Brain microvascular endothelial cell (primary cell): ENCODE measurements at places on chromosomes 16 and 17.

DNA sequence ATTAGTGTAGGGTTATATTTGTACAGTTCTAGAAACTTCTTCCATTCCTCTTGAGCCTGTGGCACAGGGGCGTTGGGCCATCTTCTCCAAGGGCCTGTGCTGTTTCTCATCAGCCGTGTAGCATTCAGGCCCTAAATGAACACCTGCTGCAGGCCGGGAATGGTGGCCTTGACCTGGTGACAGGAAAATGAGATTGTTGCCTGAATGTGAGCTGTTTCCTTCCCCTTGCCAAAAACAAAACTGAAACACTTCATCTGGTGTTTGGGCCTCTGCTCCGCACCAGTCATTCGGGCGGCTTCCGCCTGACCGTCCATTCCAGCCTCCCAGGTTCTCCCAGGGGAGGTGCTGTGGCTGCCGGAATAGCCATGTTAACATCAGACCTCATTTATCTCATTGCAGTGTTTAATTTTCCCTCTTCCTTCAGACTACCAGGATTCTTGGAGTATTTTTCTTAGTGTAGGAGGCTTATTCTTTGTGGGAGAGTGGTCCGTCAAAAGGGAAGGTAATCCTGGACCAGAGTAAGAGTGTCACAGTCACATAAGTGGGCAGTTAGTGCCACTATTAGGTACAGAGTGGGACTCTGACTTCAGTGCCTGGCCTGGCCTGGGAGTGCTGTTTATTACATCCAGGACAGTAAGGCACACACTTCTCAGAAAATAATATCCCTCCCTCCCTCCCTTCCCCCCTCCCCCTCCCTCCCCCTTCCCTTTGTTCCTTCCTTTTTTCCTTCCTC lies 61.9 kb downstream of the WWP2 start:
- no peak for DNase-seq

- DNase-seq: no peak
Observed at GRCh38 chr17:51354936-51355335, 94.6 kb downstream of the UTP18 start.

DNA sequence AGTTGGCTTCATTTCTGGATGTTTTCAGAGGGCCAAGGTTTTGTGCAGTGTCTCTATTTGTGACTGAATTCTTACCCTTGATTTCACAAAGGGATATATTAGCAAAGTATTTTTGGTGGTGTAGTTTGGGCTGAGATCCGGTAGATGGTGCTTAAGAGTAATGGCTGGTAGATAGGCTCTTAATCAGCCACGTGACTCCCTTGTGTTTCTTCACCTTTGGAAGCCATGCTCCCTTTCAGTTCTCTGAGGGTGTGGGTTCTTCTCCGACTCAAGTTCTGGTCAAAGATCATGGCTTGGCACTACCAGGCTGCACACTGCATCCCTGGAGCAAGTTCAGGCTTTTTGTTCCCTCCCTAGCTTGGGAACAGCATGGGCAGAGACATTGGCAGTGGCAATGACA lies 887.3 kb downstream of the CDH8 start:
- no peak for DNase-seq

GRCh38 chr16:85798901-85799496 lies 345 bp downstream of the EMC8 start:
- DNase-seq: no peak

GRCh38 chr17:41655611-41656111 lies 31.3 kb upstream of the KRT17 start:
- no peak for DNase-seq

DNA sequence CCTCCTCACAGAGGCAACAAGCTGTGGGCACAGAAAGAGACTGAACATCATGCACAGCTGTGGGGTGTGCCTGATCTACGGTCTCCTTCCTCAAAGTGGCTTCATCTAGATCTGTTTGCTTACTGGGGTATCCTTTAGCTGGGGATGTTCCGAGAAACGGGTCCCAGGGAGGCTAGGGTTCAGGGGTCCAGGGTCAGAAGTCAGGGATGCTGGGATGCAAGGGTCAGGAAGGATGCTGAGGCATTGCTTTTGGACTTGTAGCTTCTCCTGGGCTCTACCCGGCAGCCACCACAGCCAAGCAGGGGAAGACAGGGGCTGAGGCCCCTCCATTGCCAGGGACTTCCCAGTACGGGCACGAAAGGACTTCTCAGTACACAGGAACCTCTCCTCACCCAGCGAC lies 6.6 kb downstream of the CD300LG start:
- no peak for DNase-seq

DNA sequence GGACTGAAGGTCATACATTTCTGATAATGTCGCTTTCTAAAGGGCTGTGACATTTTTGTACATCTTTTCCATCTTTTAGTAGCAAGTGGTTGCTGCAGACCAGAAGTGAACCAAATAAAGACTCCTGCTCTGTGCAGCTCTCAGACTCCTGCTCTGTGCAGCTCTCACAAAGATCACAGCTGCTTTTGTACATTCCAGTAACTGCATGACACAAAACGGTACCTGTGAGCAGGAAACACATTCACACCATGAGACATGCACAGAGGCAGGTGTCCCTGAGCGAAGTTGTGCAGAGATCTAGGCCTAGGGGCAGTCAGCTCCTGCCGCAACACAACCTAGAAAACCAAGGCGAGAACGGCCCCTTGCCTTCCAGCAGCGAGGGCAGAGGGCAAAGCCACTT lies 67.5 kb downstream of the KLHDC4 start:
- DNase-seq: no peak

- DNase-seq: no peak
Observed at GRCh38 chr16:50367777-50368409, 895 bp downstream of the BRD7 start.

DNA sequence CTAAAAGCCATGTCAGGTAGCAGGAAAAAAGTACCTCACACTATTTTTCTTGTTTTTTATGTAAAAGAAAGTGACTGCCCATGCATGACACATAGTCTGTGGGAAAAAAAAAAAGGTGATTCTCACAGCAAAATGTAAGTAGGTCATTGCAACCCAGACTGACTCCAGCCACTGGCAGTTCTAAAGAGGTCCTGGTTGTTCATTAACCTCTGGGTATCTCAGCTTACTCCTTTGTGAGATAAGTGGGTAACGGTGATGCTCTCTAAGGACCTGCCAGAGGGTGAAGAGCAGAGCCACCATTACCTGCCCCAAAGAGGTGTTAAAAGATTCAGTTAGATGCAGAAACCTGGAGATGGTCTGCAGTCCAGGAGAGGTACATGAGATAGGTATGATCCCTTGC lies 531.9 kb downstream of the GRIN2A start:
- no peak for DNase-seq

DNA sequence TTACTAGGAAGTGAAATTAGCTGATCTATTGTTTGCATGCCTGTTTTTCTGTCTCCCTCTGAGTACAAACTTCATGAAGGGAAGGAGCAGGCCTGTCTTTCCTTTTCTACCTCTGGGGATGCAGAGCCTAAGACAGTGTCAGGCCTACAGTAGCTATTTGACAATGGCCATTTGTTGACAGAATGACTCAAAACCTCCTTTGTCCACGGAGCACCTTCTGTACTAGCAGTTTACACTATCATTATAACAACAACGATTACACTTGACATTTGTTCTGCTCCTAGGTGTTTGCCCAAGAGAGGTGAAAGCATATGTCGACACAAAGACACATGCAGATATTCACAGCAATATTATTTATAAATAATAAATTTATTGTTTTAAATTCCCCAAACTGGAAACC lies 132.3 kb upstream of the IRX3 start:
- DNase-seq: no peak

GRCh38 chr17:19386974-19387920 lies at the start of gene MFAP4:
Gene MFAP4, minus strand, starts transcription at chr17:19387190. Its CDS starts 35 bp downstream, at chr17:19387155.
- peak; percentile 56 for DNase-seq

GRCh38 chr16:2339521-2340484 lies 725 bp downstream of the ABCA3 start:
- no peak for DNase-seq

DNA sequence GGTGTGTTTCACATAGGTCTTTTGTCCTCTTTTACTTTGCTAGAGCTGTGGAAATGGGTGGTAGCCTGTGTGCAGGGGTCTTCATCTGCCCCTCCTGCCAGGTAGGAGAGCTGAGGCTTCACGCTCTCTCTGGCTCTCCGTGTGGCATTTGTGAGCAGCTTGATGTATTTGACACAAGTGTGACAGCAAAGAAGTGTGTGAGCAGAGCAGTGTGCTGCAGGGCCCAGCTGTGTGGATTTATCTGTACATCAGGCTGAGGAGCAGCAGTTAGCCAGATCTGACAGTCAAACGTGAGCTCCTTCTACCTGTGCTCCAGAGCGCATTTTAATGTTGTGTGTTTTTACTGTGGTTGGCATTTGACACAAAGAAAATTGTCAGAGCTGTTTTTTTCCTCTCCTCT lies 101.8 kb downstream of the FTO start:
- DNase-seq: no peak

DNA sequence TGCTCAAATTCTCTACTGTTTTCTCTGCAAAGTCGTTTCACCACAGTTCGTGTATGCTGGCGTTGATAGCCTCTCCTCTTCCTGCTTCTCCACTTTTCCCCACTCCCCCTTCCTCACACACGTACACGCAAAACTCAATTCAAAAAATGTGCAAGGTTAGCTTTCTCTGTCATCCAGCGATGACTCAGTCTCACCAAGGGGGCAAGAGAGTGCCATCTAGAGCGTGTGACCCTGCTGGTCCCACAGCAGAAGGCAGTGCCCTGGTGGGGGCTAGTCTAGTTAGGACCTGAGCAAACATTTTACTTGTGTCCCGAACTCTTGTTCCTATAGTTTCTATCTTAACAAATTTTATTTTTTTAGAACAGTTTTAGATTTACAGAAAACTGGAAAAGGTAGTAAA lies 121.2 kb upstream of the CHMP6 start:
- DNase-seq: peak; percentile 24

DNA sequence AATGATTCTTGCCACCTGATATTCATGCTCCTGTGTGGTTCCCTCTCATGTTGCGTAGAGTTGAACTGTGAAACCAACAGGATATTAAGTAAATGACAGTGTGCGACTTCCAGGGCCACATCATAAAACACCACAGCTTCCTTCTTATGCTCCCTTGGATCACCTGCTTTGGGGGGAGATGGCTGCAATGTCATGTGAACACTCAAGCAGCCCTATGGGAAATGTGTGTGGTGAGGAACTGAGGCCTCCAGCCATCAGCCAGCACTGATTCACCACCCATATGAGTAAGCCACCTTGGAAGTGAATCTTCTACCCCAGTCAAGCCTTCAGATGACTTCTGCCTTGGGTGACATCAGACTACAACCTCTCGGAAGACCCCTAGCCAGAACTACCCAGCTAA lies 427.5 kb downstream of the UTP18 start:
- no peak for DNase-seq

GRCh38 chr16:6853565-6853964 lies 479.1 kb upstream of the RBFOX1 start:
- no peak for DNase-seq

DNA sequence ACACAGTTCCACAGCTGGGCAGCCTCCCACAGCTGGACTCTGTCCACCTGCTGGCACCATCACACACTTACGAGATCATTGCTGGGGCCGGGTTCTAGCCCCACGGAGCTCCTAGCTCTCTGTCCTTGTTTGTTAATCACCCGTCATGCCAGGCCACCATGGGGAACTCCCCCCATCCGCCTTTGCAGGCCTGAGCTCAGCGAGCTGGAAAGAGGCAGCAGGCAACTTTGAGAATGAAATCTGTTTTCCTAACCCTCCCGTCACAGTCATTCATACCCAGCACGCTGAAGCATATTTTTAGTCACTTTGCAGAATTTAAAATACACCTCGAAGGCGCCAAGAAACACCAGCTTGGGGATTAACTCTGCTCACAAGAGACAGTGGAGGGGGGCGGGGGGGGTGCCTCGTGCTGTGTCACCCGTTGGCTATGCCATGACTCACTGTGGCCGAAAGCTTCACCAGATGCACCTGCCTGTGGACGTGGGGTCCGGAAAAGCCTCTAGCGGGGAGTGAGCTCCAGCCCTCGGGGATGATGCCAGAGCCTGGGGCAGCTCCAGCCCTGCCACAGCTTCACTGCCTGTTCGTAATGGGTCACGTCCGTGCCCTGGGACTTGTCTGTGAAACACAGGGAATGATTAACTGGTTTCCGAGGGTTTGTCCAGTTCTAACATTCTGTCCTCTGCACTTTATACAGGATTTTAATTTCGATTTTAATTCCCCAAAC lies 1.4 kb upstream of the SPNS2 start:
- no peak for DNase-seq

DNA sequence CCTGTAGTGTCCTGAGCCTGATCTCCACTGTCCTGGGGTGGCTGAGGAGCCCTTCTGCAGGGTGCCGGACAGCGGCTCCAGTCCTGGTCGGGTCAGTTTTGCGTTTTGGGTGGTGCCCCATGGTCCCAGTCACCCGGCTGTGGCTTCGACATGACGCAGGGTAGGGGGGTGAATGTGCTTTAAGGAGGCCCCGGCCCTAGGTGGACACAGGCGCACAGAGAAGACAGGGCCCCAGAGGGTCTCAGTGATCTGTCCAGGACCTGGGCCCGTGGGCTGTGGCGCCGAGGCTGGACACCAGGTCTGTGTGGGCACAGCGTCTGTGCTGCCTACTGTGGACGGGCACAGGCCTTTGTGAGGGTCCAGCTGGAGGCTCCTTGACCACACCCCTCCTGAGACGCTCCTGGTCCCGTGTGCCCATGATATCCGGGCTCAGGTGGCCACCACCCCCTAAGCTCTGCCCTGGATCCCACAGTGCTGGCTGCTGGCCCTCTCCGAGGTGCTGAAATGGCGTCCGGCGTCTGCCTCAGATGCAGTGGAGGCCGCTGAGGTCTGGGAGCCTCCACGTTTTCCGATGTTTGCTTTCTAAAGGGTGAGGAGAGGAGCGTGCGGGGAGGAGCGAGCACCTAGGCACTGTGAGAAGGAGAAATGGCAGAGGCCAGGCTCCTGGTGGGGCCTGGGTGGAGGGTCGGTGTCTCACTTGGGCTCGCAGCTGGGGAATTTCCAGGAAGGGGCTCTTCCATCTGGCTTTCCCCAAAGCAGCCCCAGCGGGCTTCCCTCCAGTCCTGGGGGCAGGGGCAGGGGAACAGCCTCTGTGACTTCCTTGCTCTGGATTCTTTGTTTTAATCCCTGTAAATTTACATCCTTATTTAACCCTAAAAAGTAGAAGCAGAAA lies 56.1 kb upstream of the ACSF3 start:
- peak; percentile 9 for DNase-seq

DNA sequence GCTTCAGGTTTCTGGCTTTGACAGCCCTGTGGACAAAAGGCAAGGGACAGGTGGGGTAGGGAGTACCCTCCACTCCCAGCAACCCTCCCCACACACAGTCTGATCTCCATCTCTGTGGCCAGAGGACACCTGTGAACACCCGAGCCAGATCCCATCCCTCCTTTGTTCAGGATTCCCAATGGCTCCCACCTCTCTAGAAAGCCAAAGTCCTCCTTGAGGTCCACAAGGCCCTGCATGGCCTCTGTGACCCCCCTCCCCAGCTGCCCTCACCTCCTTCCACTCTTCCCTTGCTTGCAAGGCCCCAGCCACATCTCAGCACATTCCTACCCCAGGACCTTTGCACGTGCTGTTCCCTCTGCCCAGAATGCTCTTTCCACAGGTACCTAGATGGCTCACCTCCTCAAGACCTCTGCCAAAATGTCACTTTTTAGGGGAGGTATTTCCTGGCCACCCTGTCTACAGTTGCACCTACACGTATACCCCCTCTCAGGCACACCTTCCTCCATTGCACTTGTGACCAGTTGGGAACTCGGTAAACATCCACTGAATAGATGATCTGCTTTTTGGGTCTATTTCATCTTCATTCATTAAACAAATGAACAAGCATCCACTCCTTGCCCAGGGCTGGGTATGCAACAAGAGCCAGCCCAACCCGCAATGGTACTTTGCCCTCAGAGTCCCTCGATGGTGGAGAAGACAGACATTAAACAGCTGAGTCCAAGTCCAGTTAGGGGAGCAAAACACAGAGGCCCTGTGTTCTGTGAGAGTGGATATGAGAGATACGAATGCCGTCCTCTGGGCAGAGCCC lies 107.0 kb downstream of the CRLF3 start:
- no peak for DNase-seq

GRCh38 chr17:6387858-6388257 lies 47.1 kb downstream of the AIPL1 start:
- DNase-seq: no peak
